Fibroblast of villous mesenchyme (primary cell): ENCODE measurements at places on chromosomes 16 and 17. TPM values are rescaled to one million over a fixed set of nuclear protein-coding genes. Genes with fewer than 3 reads are reported as not detected.

- DNase-seq: peak; percentile 97
These were observed 52.6 kb downstream of the CYB5B start for GRCh38 chr16:69476920-69477443.

GRCh38 chr17:8315764-8316217, 5.8 kb downstream of the ARHGEF15 start:
- no peak for DNase-seq

Gene JPH3
- not detected in 2 replicates for total RNA-seq

GRCh38 chr17:63595132-63595531, 5.6 kb upstream of the TACO1 start:
- no peak for DNase-seq

DNA sequence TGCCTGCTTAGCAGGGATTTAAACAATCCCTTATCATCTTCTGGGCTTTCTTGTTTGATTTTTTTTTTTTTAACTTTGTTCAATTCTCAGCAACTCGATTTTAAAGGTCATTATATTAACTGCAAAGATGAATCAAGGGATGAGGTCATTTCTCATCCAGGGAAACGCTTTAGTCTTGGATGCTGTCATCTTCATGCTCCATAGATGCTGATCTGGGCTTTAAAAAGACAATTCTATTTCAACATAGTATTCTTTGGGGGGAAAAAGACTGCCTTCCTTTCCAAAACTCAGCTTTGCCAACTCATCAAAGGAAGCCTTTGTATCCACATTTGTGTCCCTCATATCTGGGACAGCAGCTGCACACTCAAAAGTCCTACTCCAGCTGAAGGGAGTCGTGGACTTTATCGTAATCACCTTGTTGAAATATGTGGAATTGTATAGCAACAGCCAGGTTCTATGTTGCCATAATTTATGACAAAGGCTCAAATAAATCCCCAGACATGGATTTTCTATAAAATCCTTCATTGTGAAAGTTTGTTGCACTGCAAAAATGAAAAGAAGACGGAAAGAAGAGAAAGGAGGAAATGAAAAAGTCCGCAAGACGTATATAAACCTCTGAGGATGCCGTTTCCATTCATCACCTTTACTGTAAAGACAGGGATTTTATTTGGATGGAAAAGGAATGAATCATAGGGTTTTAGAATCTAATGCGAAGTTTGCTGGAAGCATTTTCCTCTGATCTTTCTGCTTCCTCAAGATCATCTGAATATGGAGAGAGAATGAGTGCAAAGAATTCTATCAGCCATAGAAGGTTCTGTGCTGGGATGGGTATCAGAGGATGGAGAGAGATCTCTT, 48.6 kb upstream of the XYLT1 start:
- DNase-seq: peak; percentile 53

DNA sequence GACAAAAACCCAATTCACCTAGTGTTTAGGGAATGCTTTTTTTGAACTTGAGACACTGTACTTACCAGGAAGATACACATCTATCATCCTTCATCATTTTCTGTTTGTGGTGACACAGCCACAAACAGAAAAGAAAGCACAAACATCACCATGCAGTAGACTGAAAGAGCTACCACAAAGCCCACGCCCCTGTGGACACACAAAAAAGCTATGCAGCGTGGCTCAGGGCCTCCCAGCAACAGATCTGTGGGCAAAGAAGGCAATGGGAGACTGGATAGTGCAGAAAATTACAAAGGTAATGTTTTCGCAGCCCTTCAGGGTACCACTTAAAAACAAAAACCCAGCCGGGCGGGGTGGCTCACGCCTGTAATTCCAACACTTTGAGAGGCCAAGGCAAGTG, 9.6 kb downstream of the COTL1 start:
- no peak for DNase-seq

DNA sequence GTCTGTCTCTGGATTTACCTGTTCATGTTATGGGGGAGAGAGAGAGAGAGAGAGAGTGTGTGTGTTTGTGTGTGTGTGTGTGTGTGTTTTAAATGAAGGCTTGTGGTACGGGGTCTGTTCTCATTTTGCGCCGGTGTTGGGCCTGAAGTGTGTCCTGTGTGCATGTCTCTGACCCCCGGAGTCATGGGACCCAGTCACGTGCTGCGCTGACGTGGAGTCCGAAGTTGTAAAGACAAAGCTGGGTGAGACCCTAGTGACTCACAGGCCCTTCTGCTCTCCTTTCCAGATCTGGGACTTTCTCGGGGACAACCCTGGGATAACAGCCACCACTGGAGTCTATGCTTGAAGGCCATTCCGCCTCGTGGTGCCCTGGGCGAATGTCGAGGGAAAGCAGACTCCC, 35.0 kb downstream of the JPH3 start:
- DNase-seq: no peak

Gene NACA2
- total RNA-seq: not detected in 2 replicates

DNA sequence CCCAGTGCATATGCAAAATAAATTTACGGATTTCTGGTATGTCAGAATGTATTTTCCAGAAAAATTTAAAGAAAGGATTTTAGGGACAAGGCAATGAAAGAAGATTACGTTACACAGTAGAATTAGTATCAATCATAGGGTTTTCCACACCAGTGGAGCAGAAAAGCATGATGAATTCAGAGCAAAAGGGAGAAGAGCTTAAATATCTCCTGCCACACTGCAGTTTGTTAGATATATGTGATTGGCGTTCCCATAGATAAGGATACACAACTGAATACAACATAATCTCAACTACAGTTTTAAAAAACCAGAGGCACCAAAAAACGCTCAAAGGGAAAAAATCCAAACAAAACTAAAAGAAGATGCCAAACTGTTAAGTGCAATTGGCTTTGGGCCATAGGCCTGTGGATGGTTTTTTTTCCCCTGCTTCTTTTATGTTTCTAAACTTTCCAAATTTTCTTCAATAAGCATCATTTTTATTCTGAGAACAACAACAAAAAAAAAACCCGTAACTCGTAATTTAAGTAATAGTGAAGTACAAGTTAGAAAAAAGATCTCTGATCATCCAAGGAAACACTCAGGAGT, 22.3 kb downstream of the MARF1 start:
- no peak for DNase-seq

Gene XAF1
- total RNA-seq: 45.8 and 58.3 TPM in 2 replicates

- DNase-seq: no peak
These were observed 952 bp downstream of the CD300A start for GRCh38 chr17:74467221-74467951.

Gene TVP23B
- total RNA-seq: 45.1 and 92.8 TPM in 2 replicates

DNA sequence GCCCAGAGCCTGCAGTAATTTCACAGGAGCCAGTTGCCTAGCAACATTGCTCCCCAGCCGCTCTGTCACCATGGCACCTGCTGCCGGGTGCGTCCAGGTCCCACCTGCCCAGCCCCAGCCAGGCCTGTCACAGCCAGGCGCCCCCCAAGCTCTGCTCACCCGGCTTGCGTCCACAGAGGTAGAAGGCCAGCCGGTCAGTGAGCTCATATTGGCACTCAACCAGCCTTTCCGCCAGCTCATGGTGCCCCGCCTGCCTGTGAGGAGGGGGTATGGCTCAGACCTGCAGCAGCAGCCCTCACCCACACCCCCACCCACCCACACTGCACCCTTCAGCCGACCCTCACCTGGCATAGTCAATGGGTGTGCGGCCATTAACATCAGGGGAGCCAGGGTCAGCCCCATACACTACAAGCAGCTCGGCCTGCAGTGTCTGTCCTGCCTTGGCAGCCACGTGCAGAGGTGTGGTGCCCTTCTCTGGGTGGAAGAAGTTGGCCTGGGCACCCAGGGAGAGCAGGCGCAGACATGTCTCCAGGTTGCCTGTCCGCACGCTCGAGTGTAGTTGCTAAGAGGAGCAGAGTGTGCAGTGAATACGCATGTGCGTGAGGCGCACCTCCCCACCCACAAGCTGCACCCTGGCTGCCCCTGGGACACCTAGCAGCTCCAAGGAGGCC, 7.7 kb downstream of the GIT1 start:
- DNase-seq: no peak

DNA sequence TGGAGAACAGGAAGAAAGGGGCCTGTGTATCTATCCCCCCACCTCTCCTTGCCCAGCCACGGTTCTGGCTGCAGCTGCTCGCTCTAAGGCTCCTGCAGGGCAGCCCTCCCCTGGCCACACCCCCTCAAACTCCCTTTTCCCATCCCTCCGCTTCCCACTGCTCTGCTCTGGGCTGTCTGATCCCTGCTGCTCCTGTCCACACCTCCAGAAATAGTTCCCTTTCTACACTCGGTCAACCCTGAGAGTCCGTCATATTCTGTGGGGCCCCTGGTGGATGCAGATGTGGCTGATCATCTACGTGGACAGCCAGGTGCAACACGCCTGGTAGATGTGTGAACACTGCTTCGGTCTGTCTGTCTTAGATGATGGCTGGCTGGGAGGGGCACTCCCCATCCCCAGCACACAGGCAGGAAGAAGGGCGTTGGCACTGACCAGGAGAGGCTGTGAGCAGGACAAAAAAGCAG, 19.3 kb upstream of the KRT19 start:
- no peak for DNase-seq

DNA sequence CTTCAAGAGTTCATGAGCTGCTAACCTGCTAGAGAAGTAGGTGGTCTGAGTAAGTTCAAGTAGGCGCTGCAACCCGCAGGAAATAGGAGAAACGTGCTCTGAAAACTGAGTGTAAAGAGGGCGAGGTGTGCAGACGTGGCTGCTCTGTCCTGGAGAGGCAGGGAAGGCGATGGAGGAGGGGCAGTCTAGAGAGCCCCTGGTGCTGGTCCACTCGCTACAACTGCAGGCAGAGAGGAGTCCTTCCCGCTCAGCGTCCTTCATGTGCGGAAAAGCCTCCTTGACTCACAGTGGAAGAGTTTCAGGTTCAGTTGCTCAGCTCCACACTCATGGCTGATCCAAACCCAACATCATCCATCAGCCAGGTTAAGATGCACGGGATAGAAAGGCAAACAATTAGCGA, 12.1 kb downstream of the ABCA3 start:
- DNase-seq: no peak

Gene ZG16B
- total RNA-seq: 0.64 and 0.86 TPM in 2 replicates

GRCh38 chr16:57976331-57976796, 5.4 kb upstream of the CNGB1 start:
- no peak for DNase-seq

Gene FA2H
- not detected in 2 replicates for total RNA-seq

DNA sequence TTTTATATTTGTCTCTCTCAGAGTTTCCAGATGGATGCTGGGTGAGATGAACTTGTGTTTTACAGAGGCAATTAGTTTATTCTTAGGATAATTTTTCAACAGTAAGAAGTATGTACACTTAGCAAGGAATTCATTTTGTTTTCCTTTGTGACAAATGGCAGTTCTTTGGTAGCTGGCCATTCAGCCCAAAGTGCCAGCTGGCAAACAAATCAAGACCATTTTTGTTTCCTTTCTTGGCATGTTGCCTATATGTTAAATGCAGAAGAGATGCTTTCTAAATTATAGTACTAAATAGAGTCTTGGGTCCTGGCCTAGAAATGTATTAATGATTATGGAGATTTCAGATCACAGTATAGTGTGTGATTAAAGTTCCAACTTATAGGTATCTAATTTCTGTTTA, 337.1 kb downstream of the CNTNAP4 start:
- no peak for DNase-seq

DNA sequence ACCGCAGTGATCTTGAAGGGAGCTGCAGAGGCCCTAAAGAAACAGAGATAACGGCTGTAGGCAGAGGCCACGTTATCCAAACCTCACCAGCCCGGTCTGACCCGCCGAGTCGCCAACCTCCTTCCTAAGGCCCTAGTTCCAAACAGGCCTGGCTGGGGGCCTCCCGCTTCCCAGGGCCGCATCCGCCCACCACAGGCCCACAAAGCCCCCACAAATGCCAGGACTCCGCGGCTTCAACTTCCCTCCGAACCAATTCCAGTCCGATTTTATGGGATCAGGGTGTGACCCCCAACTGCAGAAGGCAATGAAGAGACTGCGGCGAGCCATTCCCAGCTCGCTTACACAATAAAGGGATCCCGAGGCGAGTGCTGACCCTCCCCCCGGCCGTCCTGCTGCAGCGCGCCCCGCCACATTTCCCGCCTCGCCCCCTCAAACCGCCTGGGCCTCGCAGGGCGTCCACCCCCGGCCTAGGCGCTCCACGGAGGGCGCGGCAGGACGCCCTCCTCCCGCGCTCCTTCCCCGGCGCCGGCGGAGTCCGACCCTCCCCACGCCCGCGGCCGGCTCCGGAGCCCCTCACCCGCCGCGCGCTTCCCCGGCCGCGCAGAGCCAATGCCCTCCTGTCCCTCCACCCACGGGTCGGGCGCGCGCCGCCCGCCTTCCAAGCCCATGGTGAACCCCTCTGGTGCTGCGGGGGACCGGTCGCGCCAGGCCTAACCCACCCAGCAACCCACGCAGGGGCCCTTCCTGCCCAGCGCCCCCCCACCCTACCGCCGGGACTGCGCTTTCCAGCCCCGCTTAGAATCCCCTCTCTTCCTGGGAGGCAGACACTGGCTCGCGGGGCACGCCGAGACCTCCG, 926 bp downstream of the MYH10 start:
- peak; percentile 61 for DNase-seq

DNA sequence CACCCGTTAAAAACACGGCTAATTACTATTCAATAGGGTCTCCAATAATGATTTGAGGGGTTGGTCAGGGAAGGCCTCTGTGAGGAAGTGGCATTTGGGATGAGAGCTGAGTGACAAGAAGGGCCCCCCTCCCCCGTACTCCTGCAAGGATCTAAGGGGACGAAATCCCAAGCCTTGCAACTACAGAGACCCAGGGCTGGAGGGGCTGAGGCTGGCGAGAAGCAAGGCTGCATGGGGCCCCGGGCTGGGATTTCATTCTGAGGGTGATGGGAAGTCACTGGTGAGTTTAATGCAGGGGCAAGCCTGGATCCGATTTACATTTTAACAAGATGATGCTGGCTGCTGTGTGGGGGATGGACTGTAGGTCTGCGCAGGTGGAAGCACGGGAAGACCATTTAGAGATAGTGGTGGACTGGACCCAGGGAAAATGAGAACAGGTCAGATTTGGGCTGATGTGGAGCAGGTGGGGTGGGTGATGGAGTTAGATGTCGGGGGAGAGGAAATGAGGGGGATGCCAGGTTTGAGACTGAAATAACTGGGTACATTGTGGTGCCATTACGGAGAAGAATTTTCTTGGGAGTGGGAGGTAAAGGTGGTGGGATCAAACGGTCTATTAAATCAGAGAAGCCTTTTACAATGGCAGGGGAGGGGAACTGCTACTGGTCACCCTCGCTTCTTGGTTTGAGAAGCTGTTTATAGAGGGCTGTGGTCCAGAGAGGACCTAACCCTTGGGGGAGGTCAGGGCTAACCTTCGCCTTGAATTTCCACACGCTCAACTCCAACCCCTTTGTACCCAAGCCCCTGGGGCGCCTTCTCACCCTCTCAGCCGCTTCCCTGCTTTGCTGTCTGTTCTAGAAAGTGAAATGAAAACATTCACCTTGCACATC, 932 bp upstream of the MYBBP1A start:
- DNase-seq: no peak

GRCh38 chr17:14451729-14452191, 150.9 kb downstream of the HS3ST3B1 start:
- DNase-seq: peak; percentile 91
